Chondrocyte (in vitro differentiated cells): ENCODE measurements at places on chromosomes 16 and 17. TPM values are rescaled to one million over a fixed set of nuclear protein-coding genes. Genes with fewer than 3 reads are reported as not detected.

DNA sequence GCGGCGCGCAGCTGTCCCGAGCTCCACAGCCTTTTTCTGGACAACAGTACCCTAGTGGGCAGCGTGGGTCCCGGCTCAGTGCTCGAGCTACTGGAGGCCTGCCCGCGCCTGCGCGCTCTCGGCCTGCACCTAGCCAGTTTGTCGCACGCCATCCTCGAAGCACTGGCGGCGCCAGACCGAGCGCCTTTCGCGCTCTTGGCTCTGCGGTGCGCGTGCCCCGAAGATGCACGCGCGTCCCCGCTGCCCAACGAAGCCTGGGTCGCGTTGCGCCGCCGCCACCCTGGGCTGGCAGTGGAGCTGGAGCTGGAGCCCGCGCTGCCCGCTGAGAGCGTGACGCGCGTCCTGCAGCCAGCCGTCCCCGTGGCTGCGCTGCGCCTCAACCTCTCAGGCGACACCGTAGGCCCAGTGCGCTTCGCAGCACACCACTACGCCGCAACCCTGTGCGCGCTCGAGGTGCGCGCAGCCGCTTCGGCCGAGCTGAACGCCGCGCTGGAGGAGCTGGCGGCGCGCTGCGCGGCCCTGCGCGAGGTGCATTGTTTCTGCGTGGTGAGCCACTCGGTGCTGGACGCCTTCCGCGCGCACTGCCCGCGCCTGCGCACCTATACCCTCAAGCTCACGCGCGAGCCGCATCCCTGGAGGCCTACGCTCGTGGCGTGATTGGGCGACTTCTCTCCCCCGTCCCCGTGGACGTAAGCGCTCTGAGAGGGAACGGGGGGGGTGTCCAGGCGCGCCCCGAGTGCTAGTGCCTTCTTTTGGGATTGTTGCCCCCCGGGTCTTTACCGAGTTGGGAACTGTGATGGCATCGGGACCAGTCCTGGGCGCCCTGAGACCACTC is 1.2 kb upstream of the HSF4 start:
- DNase-seq, result no peak

- no peak for DNase-seq
These were observed 6.9 kb downstream of the C17orf75 start for GRCh38 chr17:32335046-32335445.

DNA sequence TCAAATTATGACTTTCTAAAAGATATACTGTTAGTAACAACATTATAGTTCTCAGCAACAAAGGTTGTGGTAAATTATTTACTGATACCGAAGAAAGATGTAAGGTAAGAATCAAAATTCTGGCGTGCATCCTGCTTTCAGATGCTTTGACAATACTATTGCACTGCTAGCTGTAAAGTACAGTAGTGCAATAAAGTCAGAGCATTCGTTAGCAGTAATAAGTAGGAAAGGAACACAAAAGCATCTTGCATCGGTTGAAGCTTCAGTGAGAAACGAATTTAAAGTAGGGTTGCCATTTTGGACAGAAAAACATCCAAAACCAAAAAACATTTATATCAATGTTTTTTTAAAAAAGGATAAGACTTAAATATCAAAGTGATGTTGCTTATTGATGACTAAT is 4.0 kb downstream of the SKA2 start:
- DNase-seq, result no peak

- DNase-seq, result no peak
These were observed 9.7 kb downstream of the RMI2 start for GRCh38 chr16:11354733-11355574.

Gene NPIPA3
- 3.3 TPM in 1 of 3 replicates, not detected in the others for total RNA-seq

Gene CHTF8
- 77.1 to 83.2 TPM (median 83.1 TPM) in 3 replicates for total RNA-seq
